G401 (cell line): ENCODE measurements at places on chromosomes 16 and 17. TPM values are rescaled to one million over a fixed set of nuclear protein-coding genes. Genes with fewer than 3 reads are reported as not detected.

The EPOP gene
- 46.5 and 50.5 TPM in 2 replicates for total RNA-seq

The CTRB2 gene
- not detected in 2 replicates for total RNA-seq

The HIGD1B gene
- not detected in 2 replicates for total RNA-seq

The TBC1D3E gene
- total RNA-seq, result not detected in 2 replicates

The CCDC92B gene
- total RNA-seq, result 0.06 and 0.31 TPM in 2 replicates

The KLHL11 gene
- total RNA-seq, result 13.4 and 16.2 TPM in 2 replicates

The ZPBP2 gene
- total RNA-seq, result not detected in 2 replicates

The DHRS7C gene
- total RNA-seq, result not detected in 2 replicates

The MT1H gene
- total RNA-seq, result not detected in 2 replicates

The NHLRC4 gene
- total RNA-seq, result 2.7 and 4.1 TPM in 2 replicates

The KRTAP4-4 gene
- not detected in 2 replicates for total RNA-seq

- DNase-seq, result no peak
These were observed 151.2 kb downstream of the MSI2 start for GRCh38 chr17:57407287-57408070.

DNA sequence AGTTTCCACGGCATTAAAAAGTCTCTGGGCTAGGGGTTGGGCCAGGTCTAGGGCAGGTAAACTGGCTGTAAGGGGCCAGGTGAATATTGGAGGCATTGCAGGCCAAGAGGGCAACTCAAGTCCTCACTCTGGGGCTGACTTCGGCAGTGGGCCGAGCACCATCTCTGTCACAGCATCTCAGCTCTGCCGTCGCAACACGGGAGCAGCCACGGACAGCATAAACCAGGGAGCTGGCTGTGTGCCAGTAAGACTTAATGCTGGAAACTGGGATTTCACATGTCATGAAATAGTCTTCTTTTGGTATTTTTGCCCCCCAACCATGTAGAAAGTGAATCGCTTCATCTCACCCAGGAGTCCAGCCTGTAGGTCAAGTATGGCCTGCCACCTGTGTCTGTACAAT is 12.6 kb upstream of the LGALS9 start:
- DNase-seq, result no peak

- no peak for DNase-seq
These were observed 60.3 kb downstream of the RMI2 start for GRCh38 chr16:11405331-11406176.

DNA sequence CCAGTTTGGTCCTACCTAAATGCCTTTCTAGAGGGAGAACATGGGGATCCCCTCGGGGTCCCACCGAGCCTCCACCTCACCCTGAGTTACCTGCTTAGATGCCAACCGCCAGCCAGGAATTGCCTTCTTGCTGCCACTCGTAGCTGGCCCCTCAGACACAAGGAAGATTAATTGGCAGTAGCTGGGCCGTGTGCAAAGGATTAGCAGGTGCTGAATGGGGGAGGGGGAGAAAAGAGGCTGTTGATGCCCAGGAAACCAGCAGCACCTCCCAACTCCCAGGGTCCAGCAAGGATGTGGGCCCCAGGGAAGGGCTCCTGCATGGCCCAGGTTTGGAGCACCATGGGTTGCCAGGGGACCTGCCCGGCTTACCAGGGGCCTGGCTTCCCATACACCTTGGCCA is at the start of gene CNGB1:
CNGB1 (minus strand) TSS at position 159 of the 400 bp plus-strand sequence. CDS start 3,842 bp downstream, outside the sequence.
- DNase-seq, result no peak

GRCh38 chr17:77498091-77498741 is 357.4 kb downstream of the SEC14L1 start:
- no peak for DNase-seq

DNA sequence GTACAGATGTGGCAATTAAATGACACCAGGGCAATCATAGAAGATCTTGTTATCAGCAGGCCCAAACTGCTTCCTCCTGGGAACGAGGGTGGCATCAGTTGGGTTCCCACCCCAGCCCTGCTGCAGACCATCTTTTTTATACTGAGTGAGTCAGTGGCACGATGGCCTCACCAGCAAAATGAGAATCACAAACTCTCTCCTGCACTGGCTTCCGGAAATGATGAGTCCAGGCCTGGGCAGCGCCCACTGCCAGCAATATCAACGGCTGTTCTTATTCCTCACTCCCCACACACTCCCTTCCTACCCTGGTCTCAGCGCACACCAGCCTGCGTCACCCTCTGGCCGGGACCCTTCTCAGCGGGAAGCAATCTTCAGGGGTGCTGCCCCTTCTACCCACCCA is 340.3 kb downstream of the FOXL1 start:
- DNase-seq, result no peak

DNA sequence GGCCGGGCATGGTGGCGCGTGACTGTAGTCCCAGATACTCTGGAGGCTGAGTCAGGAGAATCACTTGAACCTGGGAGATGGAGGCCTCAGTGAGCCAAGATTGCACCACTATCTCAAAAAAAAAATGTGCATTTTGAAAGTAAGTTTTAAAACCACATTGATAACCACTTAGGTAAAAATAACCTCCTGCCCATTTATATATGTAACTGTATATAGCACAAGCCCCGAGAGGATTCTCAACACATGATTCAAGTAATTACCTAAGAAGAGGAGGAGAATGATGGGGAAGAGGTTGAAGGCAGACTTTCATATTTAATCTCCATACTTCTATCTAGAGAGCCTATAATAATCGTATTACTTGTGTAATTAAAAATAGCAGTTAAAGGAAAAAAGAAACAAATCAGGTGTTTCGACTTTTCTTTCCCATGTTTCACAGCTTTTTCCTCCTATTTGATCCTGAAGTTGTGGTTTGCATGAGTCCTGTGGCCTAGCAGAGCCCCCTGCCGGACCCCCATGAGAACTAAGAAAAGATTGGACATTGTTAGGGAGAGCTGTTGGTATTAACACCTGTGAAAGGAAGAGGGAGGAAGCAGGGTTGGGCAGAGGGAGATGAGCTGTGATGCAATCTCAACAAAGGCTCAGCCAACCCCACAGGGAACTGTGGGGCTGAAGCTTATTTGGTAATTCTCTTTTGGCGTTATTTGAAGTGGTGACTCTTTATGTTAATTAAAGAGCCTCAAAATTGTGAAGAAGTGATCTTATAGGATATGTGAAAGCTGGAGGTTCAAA is 22.1 kb downstream of the PMFBP1 start:
- DNase-seq, result peak; percentile 17

GRCh38 chr17:58396173-58396572 is 21.2 kb downstream of the RNF43 start:
- no peak for DNase-seq

GRCh38 chr16:31439519-31439918 is 3.1 kb downstream of the ZNF843 start:
- no peak for DNase-seq

- peak; percentile 65 for DNase-seq
These were observed 662 bp upstream of the TUBB3 start for GRCh38 chr16:89922477-89922883.

- DNase-seq, result no peak
These were observed 5.2 kb downstream of the NAGLU start for GRCh38 chr17:42541041-42541833.

DNA sequence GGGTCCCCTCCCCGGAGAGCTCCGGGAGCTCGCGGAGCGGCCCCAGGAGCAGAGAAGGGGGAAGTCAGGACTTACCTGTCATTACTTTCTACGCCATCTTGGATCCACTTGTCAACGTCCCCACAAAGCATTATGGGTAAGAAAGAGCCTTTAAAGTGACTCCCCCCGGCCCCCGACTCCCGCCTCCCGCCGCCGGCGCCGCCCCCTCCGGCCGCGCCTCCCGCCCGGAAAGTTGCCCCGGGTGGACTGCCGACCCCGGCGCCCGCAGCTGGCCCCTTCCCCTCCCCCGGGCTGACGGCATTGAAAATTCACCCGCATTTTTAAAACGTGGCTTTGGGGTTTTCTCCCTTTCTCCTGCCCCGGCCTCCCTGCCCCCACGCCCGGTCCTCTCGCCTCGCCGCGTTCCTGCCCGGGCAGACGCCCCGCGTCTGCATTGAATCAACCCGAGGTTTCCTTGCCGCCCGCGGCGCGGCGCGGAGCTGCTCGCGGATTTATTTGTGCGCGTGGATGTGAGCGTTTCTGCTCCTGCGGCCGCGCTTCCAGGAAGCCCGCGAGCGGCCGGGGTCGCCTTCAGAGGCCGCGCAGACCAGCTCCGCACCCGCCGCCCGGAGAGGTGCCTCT is at the start of gene HELZ:
HELZ (minus strand) TSS at position 124 of the 621 bp plus-strand sequence. CDS start 26,392 bp downstream, outside the sequence.
- DNase-seq, result peak; percentile 85

GRCh38 chr17:55463600-55463999 is 42.0 kb upstream of the MMD start:
- DNase-seq, result no peak

- peak; percentile 85 for DNase-seq
These were observed 138.0 kb upstream of the NUDT7 start for GRCh38 chr16:77584205-77584859.

DNA sequence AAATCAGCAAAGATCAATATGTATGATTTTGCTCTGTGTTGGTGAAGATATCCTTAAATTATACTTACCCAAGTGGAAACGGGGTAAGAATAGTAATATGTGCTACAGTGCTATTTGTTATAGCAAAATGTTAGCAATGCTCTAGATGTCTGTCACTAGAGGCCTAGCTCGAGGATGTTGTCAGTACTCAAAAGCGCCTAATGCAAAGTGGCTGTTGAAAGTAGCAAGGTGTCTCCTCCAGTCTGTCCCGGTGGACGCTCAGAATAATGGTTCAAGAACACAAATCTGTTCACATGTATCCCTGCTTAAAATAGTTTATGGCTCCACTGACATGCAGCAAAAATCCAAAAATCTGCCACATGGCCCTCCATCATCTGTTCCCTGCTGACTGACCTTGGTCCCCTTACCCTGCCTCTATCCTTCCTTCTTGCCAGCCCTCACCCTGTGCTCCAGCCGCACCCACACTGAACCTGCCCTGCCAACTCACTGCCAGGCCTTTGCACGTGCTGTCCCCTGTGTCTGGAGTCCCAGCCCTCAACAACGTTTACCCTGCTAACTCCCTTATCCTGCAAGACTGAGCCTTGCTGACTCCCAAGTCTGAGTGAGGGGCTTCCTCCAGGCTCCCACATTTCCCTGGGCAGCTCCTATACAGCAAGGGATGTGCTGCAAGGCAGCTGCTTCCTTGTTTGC is 9.6 kb upstream of the RNF112 start:
- no peak for DNase-seq
